ENCODE measurements at places on chromosomes 1 and 21.

DNA sequence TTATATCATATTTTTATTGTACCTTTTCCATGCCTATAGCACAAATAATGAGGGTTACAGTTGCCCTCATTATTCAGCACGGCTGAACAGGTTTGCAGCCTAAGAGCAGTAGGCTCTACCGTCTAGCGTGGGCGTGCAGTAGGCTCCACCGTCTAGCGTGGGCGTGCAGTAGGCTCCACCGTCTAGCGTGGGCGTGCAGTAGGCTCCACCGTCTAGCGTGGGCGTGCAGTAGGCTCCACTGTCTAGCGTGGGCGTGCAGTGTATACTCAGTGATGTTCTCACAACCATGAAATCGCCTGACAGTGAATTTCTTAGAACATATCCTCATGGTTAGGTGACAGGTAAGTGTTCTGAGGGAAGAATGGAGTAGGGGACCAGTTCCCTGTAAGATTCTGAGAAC is 84.9 kb downstream of the DYRK1A start:
- DNase-seq = no peak

DNA sequence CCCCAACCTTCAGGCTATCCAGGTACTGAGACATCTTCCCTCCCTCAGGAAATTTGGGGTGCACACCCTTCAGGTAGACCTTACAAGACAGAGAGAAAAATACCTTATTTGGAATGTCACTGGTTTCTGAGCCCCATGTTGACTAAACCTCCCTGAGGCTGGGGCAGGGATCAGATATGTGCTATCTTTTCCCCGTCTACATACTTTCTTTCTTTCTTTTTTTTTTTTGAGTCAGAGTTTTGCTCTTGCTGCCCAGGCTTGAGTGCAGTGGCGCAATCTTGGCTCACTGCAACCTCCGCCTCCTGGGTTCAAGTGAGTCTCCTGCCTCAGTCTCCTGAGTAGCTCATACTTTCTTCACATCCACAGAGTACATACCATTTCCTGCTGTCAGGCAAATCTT is 1.6 kb downstream of the CYB5R1 start:
- DNase-seq = no peak

DNA sequence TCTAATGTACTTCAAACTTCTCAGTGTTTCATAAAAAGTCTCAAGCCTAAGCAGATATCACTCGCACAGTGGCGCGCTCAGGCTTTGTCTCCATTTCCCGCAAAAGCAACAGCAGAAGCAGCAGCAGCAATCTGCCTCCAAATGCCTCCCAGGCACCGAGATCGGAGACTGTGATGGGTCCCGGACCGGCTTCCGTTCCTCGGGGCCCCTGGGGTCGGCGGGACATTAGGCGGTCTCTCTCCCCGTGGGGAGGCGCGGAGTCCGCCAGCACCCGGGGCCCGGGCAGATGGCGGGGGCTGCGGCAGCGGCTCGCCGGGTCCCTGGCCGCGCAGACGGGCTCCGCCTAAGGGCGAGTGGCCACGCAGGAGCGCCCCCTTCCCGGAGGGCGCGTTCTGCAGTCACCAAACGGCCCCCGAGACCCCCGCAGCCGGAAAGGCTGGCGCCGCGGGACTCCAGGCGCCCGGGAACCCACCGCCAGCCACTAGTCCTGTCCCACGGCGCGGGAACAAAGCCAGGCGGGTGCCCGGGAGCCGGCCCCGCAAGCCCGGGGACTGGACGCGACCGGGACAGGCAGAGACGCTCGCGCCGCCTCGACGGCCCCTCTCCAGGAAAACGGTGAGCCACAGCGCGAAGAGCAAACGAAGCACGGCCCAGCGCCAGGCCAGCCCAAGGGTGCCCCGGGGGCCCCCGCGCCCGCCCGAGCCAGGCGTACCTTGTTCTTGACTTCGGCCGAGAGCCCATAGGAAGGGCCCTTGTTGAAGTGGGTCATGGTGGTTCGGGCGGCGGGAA is 590 bp downstream of the CNN3 start:
- peak; percentile 97 for DNase-seq

GRCh38 chr1:93846206-93846991 is 32.6 kb downstream of the DNTTIP2 start:
- DNase-seq = peak; percentile 99

GRCh38 chr1:12656575-12656974 is 12.7 kb downstream of the AADACL4 start:
- DNase-seq = no peak

All from right kidney (tissue), 9 donors.